ENCODE measurements at places on chromosomes 2 and 18. TPM values are rescaled to one million over a fixed set of nuclear protein-coding genes. Genes with fewer than 3 reads are reported as not detected.

DNA sequence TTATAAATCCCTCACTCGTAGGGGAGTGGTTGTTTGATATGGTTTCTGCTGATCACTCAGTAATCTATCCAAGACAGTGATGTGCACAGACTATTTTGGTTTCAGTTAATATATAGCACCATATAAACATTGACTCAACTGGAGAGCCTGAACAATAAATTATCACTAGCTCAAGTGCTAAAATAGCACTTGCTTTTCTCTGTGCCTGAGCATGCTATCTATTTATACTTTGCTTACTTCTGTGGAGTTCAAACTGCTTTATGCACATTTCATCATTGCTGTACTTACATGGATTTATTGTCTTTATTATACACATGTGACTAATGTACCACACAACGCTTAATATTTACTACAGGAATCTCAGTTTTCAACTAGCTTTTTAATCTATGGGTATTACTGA is 133.6 kb downstream of the BCL2 start:
- DNase-seq = no peak

- no peak for DNase-seq
Measured at GRCh38 chr18:79245517-79246001, 150.2 kb upstream of the NFATC1 start.

DNA sequence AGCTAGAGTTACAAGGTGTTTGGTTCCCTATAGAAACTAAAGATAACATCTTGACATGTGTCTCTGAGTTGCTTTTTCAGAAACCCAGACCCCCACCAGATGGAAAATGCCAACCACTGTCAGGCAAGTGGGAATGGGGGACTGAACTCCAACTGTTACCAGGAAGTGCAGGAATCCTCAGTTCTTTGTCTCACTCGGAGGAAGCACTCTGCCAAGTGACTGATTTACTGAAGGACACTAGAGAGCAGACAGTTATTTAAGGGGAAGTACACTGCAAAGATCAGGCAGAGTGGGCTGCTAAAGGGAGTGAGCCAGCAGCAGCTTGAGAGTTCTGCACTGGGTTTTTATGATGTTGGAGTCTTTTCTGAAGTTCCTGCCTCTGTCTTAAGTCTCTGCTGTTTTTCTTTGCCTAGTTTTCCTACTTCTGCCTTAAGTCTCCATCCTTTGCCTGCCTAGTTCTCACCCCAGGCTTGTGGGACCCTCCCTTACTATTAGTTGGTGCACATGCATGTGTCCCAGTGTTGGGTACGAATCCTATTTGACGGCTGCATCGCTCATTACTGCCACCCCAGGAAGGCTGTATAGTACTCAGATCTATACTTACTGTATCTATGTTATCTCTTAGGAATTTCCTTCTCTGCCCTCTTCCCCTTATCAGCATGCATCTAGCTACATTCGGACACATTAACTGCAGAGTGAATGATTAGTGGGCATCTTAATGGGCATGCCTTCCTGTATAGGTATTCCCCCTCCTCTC is 97.1 kb downstream of the TEX51 start:
- no peak for DNase-seq

AOX1 gene
- not detected for total RNA-seq
